Cerebellum (tissue), 4 donors: ENCODE measurements at places on chromosomes 2 and 18. TPM values are rescaled to one million over a fixed set of nuclear protein-coding genes. Genes with fewer than 3 reads are reported as not detected.

The ESPNL gene
- 0.09 TPM for total RNA-seq

The AKAIN1 gene
- 6.9 TPM for total RNA-seq

The UGT1A1 gene
- not detected for total RNA-seq

DNA sequence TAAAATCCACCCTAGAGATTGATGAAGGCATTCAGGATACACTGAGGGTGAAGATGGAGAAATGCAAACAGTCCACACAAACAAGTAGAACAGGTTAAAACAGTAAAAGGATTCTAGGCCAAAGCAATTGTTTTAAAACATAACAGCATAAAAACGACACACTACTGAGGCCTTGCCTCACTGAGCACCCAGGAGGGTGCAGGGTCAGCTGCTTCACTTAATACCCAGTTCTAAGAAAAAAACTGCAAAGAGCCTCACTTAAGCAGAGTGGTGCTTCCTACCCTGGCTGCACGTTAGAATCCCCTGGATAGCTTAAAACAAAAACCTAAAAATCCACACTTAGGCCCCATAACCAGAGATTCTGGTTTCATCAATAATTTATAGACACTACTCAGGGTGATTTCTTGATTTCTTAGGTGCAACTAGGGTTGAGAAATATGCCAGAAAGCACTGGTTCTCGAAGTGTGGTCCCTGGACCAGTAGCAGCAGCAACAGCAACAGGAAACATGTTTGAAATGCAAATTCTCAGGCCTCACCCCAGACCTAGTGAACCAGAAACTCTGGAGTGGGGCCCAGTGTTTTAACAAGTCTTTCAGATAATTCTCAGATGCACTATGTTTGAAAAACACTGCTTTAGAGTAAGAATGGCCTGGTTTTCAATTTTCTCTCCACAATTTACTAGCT is 279.1 kb downstream of the ZEB2 start:
- no peak for DNase-seq

The CD8A gene
- 1.5 TPM for total RNA-seq

DNA sequence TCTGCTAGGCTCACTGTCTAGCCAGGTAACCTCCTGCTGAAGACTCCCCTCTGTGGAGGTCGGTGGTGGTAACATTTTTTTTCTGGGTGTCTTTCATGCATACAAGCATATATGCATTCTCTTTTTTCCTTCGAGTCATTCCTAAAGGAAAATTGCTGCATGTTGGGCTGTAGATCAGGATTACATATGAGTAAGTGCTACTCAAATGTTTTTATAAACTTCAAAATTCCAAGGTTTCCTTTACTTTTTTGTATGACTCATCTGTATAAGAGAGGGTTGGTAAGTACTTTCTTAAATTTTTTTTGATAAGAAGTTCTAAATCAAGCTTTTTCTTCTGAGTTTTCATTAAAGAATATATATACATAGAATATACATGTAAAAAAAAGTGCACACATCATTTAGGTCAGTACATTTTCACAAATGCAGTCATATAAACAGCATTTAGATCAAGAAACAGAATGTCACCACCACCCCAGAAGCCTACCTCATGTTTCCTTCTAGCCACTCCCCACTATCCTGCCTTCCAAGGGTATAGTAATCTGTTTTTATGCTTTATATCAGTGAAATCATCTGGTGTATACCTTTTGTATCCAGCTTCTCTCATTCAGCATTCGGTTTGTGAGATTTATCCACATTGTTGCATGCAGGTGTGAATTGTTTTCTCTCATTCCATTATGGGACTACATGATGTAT is 128.0 kb upstream of the MAP3K20 start:
- no peak for DNase-seq

- DNase-seq = no peak
Observed at GRCh38 chr2:220157312-220157711, 529.9 kb downstream of the SLC4A3 start.

The CYP27C1 gene
- total RNA-seq = 1.1 TPM

- no peak for DNase-seq
Observed at GRCh38 chr2:239935789-239936758, 89.1 kb downstream of the NDUFA10 start.

GRCh38 chr18:26040051-26040656 is 50.3 kb downstream of the SS18 start:
- no peak for DNase-seq

- DNase-seq = no peak
Observed at GRCh38 chr2:231800493-231801091, 14.3 kb downstream of the COPS7B start.

DNA sequence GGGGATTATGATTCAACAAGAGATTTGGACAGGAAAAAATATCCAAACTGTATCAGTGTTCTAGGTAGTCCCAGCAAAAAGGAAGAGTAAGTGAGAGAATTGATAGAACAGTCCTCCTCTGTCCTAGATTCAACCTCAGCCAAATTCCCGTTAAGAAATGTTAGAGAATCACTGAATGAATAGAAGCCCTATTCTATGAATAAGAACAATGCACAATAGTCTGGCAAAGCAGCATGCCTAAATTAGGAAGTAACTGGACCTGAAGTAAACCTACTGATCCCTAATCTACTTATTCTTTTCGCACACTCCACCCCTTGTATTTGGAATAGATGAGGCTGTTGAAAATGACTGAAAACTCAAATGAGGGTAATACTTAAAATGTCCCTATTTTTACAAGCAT is 1665.5 kb downstream of the LRP1B start:
- no peak for DNase-seq

GRCh38 chr18:55185391-55185790 is 226.1 kb upstream of the CCDC68 start:
- DNase-seq = no peak

- no peak for DNase-seq
Observed at GRCh38 chr18:44245019-44245418, 435.7 kb upstream of the SETBP1 start.

DNA sequence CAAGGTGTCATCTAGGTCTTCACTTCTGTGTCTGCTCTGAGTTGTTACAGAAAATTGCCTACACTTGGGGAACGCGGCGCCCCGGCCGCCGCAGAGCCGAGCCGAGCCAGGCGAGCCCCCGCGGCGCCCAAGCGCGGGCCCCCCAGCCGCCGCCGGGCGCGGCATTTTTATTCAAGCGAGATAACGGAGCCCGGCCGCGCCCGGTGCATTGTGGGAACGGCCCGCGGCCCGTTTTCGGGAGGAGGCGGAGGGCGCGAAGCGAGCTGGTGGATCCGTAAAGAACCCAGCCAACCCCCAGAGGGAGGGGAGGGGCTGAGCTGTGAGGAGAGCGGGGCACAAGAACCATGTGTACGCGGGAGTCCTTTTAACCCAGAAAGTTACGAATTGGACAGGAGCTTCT is 191.8 kb downstream of the FTCDNL1 start:
- no peak for DNase-seq
